Stimulated activated CD4-positive, alpha-beta T cell treated with anti-CD3 and anti-CD28 coated beads, Interleukin-1b, Interleukin-23, amount 100 ng/mL, for 1 hour (primary cell): ENCODE measurements at places on chromosomes 1 and 21.

- no peak for DNase-seq
Measured at GRCh38 chr1:115765091-115765490, 3.4 kb downstream of the CASQ2 start.

DNA sequence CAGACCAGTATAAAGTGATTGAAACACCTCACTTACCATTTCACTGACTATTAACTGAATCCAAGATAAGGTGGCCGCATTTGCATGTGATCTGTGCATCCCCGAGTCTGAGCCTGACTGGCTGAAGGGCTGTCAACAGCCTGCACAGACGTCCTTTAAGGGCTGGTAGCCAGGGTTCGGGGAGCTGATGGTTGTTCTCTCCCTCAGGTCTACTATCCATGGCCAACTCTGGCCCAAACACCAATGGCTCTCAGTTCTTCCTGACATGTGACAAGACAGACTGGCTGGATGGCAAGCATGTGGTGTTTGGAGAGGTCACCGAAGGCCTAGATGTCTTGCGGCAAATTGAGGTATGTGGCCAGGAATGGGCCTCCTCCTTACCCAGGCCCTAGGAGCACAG is 14.0 kb downstream of the PPIE start:
- DNase-seq, result no peak

GRCh38 chr1:168498159-168498631 is 45.6 kb downstream of the XCL2 start:
- no peak for DNase-seq

GRCh38 chr1:100499194-100499811 is 38.6 kb upstream of the GPR88 start:
- no peak for DNase-seq

- DNase-seq, result no peak
Measured at GRCh38 chr1:110675060-110675791, 486 bp upstream of the KCNA3 start.

DNA sequence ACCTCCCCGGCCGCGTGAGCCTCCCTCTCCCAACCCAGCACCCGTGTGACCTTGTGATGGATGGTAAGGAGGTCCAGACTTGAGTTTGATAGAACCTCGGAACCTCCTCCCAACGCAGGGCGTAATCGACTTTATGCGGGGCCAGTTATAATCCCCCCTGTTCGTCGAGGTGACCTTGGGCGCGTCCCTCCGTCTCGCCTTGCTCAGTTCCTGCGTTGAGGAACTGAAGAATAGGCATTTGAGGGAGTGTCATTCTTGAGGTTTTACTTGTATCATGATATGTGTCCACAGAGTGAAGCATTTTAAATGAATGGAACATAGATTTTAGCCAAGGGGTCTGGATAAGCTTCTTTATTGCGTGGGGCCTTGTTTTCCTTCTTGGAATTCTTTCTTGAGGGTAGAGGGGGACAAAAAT is 433 bp downstream of the TIMM17A start:
- no peak for DNase-seq

DNA sequence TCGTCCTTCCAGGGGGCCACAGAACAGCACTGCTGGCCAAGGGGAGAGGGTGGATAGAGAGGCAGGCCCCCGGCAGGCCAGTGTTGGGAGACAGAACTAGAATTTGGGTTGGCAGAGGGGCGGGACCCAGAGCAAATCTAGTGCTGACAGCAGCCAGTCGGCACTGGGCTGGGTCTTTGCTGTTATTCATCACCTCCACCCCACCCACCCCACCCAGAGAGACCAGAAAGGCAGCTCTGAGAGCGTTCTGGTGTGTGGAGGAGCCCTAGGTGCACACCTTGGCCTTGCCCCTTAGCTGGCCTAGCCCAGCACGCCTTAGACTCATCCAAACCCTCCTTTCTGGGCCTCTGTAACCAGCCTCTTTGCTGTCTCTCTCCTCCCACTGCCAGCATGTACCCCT is 6.4 kb upstream of the PKP1 start:
- no peak for DNase-seq

DNA sequence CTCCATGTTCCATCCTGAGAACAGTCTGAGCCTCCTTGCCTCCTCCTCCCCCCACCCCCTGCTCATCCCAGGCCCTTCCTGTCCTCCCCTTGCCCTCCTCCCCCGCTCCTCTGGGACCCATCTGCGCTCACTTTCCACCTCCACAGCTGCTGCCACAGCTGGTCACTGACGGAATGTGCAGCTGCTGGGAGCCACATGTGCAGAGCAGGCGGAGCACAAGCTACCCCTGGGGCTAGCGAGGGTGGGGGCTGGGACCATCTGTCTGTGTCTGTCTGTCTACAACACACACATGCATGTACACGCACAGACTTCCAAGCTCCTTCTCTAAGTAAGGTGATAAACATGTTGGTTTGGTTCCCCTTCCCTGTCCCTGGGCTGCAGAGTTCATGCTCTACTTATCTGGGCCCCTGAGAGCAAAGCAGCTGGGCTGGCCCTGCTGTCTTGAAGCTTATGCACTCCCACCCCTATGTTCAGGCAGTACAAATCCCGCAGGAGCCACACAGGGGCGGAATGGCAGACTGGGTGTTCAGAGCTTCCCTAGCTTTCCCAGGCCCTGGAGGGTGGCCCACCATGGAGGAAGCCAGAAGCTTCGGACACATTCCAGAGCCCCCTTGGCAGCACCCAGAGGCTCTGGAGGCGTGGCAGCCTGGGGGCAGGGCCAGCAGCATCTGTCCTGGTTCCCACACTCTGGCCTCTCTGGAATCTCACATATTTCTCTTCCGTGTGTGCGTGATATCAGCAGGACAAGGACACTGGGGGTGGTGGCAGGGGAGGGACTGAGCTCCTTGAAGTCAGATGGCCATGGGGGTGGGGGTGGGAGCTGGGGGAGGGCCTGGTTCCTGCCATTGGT is 7.0 kb upstream of the HEYL start:
- DNase-seq, result no peak
